Retina (tissue), 1 donor: ENCODE measurements at places on chromosomes 7 and 10.

DNA sequence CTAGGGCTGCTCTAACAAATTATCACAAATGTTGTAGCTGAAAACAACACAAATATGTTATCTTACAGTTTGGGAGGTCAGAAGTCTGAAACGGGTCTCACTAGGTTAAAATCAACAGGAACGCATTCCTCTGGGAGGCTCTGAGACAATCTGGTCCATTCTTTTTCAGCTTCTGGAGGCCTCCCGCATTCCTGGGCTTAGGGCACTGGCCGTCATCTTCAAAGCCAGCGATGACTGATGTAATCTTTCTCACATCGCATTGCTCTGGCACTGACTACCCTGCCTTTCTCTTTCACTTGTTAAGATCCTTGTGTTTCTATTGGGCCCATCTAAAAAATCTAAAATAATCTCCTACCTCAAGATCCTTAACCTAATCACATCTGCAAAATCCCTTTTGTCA lies 1071.5 kb upstream of the C7orf33 start:
- no peak for DNase-seq

- no peak for DNase-seq
Measured at GRCh38 chr10:129685271-129685670, 218.2 kb downstream of the MGMT start.

- no peak for DNase-seq
Measured at GRCh38 chr7:17822547-17823173, 117.6 kb downstream of the SNX13 start.

GRCh38 chr7:127678947-127679346 lies 27.0 kb downstream of the SND1 start:
- no peak for DNase-seq

DNA sequence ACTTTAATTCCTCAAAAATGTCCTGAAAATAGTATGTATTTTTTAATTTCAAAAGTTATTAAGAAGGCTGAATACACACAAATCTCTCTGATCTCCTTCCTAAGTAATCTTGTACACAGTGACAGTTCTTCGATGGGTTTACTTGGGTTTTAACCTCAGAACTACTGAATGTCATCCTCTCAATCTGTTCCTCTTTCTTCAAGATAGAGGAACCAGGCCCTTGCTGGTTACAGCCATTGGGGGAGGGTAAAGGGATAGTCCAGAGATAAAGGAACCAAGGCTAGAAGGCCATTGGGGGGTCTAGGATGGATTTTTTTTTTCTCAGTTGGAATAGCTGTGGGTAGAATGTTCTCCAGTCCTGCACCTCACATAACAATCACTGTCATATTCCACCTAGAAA lies 224.9 kb downstream of the SKIDA1 start:
- no peak for DNase-seq

DNA sequence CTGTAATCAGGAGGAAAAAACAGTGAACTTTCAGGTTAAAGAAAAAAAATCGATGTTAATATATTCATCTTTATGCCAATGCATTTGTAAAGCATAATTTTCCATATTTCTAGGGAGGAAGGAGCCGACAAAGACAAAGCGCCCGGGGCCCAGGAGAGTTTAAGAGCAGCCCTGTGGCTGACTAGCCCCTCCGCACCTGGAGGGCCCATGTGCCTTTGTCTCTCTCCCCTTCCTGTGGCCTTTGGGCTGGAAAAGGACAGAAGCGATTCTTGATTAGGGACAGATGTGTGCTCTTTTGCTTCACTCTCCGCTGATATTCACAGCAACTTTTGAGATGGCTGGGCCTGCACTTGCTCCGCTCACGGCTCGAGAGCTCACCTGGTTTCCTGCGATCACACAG lies 23.1 kb downstream of the DDC start:
- no peak for DNase-seq

DNA sequence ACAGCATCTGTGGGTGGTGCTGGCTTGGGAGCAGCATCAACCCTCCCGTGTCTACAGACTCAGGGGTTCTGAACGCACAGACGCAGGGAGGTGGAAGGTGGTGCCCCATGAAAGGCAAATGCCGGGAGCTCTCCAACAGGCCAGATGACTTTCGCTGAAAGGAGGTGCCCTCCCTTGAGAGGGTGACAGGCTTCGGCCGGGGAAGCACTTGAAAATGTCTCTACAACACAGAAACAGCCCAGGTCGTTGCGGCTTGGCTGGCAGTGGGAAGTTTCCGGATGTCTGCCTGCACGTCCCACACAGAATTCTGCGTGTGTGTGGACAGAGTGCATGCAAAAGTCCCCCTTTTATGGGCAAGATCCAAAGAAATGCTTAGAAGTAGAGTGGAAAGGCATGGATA lies 239.6 kb downstream of the SKAP2 start:
- no peak for DNase-seq

- no peak for DNase-seq
Measured at GRCh38 chr10:49353895-49354566, 41.9 kb downstream of the DRGX start.

- DNase-seq, result peak; percentile 39
Measured at GRCh38 chr10:30705101-30705624, 75.6 kb upstream of the LYZL2 start.

DNA sequence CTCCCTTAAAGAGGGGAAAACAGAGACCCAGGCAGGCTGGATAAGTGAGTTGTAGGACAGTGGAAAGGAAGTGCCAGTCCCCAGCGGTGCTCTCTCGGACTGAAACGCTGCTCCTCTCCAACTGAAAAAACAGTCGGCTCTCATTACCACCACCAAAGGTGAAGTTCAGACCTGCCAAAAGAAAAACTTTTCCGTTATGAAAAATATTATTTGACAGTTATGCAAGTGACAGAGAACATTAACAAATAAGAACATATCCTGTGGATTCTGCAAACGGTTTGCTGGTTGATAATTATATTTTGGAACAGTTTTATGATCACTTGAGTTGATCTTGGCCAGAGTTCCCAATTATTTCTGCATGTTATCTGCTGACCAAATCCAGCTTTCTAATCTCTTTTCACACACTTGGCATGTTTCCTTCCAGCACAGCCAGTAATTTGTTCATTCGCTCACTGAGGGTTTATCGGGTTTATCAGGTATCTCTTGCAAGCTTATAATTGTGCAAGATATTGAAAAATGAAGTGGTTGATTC lies 82.6 kb downstream of the PTPRE start:
- no peak for DNase-seq

- DNase-seq, result no peak
Measured at GRCh38 chr7:27269455-27269854, 26.9 kb downstream of the EVX1 start.

GRCh38 chr7:63080406-63080805 lies 918.2 kb upstream of the ZNF722 start:
- DNase-seq, result no peak

DNA sequence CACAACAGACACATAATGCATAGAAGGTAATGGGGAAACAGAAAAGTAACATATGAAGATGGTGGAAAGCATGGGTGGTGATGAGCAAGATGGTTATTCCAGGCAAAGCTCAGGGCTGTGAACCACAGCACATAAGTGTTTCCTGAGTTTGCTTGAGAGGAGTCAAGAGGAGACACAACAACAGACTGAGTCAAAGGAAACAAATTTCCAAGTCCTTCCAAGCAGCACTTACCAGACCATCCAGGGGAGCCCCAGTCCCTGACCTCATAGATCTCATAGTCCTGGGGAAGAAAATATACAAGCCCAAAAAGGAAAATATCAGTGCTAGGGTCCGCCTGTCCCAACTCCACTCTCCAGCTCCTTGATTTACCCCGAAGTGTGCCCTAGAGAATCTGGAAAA lies 216.6 kb upstream of the FZD1 start:
- no peak for DNase-seq

DNA sequence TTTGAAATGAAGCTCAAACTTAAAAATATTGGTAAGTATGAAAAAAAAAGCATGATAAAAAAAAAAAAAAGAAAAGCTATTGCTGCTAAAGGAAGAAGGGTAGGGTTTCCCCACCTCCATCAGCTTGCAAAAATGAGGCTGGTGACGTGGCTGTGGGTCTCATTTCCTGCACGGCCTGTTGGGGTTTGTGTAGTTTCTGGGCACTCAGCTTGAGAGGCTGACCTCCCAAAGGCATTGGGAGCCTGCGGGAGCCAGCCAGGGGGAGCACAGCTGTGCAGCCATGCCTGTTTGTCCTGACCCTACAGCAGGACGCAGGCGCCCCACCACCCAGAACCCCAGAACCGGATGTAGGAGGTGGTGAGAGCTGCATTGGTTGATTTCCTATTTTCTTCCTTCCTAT lies 48.8 kb upstream of the CARD11 start:
- DNase-seq, result no peak

DNA sequence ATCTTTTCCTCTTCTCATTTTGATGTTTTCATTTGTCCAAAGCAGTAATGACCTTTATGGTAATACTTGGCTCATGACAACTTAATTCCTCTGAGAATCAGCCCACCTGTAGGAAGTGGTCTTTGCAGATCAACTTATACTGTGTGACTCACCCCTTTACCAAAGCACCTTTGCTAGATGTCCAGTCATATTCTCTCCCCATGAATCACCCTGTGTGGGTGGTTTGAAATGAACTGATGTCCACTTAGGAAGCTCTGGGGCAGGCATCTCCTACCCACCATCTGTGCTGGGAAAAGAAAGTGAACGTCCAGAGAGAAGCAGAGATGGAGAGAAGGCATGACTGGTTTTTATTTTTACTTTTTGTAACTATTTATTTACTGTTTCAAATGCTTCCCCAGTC lies 410.3 kb downstream of the KIF20B start:
- DNase-seq, result no peak

GRCh38 chr10:93965911-93966310 lies 27.8 kb upstream of the PLCE1 start:
- DNase-seq, result no peak

DNA sequence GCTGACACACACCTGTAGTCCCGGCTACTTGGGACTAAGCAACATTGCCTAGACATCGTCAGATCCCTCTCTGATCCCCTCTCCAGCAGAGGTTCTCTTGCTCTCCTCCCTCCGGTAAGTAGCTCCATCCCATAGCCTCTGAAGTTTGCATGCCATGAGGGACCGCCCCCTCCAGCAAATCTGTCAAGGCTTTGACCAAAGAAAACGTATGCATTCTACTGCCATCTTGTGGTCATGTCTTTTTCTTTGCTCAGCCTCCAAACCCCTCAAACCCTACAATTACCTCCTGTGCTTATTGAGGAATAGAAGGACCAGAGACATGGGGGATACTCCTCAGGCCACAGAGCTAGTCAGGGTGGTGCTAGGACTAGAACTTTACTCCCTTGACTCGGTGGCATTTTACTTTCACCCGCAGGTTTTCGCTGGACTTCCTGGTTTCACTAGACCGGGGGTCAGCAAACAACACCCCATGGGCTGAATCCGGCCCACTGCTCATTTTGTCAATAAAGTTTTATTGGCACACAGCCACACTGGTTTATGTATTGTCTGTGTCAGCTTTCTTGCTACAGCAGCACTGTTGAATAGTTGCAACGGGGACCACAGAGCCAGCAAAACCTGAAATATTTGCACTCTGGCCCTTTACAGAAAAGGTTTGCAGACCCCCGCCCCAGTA lies 202.6 kb upstream of the FOXK1 start:
- DNase-seq, result peak; percentile 32

GRCh38 chr10:28125701-28126100 lies 126.8 kb upstream of the ODAD2 start:
- DNase-seq, result no peak

- no peak for DNase-seq
Measured at GRCh38 chr10:83167081-83167480, 972.2 kb upstream of the GHITM start.

DNA sequence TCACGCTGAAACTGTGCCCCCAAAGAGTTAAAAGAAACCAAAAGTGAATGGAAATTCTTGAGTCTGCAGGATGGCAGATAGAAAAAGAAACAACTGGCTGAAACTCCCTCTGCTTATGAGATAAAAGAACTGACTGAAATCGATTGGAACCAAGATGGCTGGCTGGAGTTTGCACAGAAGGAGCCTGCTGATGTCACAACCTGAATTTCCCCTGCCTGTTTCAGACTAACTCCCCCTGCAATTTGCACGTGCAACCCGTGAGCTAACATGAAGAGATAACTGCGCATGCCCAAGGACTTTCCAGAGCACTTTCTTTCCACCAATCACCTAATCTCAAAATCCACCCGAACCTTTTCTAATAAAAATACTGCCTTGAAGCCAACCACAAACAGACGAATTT lies 435.5 kb downstream of the CALN1 start:
- no peak for DNase-seq

- no peak for DNase-seq
Measured at GRCh38 chr10:97434055-97434454, 8.1 kb downstream of the PGAM1 start.

DNA sequence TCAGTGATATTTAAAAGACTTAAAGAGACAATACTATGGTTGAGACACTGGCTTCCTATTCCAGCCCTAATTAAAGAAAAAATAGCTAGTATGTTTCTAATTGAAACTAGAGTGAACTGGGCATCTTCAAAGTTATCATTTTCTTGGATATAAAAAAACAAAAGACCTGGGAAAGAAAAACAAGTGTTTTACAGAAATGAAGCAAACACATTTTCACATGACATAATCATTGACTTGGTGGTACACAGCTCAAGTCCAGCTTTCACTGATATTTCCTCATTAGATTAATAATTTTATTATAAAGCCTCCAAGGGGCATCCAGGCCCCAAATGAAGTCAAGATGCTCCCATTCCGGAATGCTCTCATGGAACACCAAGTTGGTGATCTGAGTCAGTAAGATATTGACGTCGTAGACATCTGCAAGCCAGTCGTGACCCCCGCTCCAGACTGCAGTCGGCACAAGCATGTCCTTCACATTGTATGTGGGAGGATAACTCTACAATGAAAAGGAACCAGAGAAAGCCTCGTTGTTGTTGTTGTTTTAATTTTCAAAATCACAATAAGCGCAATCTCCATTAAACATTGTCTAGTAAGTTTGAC lies 7.5 kb upstream of the CH25H start:
- no peak for DNase-seq

DNA sequence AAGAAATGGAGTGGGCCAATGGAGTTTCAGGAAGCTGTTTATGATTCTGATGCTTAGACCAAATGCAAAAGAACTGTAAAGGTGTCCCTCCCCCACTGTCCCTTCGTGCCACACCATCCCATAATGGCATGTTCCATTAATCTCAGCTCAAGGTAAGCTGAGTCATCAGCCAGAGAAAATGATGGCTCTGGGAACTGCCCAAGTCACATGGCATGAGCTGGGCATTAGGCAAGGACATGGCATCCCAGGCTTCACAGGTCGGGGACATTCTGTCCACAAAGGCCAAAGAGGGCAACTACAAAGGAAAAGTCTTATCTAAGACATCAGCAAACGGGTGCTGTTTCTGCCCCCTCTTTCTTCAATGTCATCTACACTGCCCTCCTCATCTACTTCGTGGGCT lies 44.9 kb downstream of the DLG5 start:
- DNase-seq, result no peak

- no peak for DNase-seq
Measured at GRCh38 chr10:105252911-105253310, 611.8 kb downstream of the SORCS3 start.

GRCh38 chr7:138890499-138891445 lies 90.4 kb downstream of the KIAA1549 start:
- peak; percentile 9 for DNase-seq

GRCh38 chr10:23556727-23557440 lies 118.0 kb downstream of the OTUD1 start:
- no peak for DNase-seq

- DNase-seq, result peak; percentile 32
Measured at GRCh38 chr10:33189808-33190207, 144.7 kb downstream of the NRP1 start.

GRCh38 chr10:8054494-8055407 lies at the start of gene GATA3:
GATA3 (plus strand) TSS chr10:8054688; CDS start chr10:8055656, 968 bp downstream.
- peak; percentile 78 for DNase-seq
